Activated CD8-positive, alpha-beta memory T cell treated with anti-CD3 and anti-CD28 coated beads, Interleukin-2, amount 50 U/mL, for 4 hours (primary cell): ENCODE measurements at places on chromosomes 1 and 21.

- no peak for DNase-seq
These were observed 81.0 kb upstream of the LHX8 start for GRCh38 chr1:75053207-75053606.

- DNase-seq, result no peak
These were observed 296.1 kb downstream of the CTH start for GRCh38 chr1:70707214-70707613.

DNA sequence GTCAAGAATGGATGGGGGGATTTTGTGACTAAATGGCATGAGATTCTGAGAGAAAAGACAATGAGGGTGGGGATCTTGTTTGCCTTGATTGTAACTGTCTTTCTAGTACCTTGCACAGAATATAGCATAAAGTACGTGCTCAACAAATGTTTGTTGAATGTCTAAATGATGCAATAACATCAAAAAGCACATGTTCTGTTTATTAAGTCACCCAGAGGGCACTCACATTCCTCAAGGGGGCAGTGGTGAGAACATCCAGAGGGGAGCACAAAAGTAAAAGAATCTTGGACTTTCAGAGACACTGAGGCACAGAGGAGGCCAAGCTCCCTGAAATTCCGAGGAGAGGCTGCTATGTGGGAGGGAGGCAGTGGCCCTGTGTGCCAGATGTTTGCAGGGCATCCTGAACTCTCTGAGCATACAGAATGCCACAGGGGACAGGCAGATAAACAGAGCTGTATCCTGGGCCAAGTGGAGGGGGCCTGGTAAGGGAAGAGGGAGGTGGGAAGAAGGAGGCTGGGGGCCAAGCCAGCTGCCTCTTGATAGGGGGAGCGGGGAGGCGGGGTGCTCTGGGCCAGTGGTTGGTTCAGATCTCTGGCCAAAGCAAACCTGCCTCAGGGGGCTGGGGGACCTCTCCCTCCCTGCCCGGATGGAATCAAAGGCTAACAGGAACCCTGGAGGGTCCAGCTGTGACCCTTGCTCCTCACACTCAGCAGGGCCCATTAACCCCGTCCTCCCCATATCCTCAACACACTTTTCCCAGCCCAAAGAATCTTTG, 6.5 kb upstream of the ATP1A2 start:
- DNase-seq, result no peak

DNA sequence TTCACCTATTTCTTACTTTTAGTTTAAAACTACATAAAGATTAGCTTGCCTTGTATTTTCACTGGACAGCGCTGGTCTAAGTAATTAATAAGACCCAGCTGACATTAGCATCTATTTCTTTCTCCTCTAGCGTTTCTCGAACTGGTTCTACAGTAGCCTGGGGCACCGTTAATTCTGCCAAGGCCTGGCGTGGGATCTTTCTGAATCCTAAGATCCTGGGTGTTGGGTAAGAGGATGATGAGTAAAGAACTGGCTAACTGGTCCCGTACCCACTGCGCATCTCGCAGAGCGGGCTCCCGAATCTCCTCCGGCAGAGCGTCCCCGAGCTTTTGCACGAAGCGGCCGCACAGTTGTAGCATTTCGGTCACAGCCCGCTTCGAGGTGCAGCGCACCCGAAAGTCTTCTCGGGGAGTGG, 309 bp downstream of the NSL1 start:
- no peak for DNase-seq

DNA sequence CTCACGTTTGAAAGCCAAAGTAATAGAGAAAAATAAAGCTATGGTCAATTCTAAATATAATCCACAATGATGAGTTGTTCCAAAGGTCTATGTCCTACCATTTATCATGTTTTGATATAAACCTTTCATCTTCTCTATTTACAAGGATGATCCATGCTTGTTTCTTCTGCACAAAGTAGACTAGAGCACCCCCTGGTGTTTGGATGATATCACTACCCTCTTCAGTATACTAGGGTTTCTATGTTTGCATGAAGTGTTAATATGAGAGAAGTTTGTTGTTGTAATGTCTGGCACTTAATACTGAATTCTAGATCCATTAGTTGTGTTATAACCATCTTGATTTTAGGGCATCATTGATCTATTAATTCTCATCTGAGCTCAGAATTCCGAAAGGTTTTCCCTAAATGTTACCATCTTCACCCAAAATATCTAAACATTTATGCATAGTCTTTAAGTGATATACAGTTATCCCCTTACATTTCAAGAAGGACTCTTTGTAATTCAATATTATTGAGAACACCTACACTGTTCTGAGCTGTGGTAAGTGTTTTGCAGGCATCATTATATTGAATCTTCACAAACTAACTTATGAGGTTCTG, 21.1 kb downstream of the CLDN8 start:
- DNase-seq, result no peak

DNA sequence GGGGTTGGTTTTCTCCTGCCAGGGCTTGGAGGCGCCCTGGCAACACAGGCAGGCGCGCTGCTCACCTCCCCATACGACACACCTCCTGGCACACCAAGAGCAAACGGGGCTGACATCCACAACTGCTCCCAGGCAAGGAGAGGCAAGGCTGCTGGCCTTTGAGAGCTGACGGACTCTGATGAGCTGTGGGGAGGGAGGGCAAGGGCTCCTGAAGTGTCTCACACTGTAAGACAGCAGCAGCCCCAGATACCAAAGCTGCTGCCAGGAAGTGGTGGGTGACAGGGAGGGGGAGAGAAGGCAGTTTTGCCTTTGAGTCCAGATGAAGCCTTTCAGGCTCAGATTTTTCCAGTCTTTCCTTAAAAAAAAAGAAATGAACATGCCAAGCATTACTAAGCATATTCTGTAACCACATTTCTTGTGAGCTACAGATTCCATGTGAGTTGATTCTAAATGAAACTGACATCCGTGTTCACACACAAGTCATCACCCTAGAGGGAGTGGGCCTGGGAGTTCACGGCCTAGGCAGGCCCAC, 24.3 kb downstream of the PGBD5 start:
- no peak for DNase-seq

DNA sequence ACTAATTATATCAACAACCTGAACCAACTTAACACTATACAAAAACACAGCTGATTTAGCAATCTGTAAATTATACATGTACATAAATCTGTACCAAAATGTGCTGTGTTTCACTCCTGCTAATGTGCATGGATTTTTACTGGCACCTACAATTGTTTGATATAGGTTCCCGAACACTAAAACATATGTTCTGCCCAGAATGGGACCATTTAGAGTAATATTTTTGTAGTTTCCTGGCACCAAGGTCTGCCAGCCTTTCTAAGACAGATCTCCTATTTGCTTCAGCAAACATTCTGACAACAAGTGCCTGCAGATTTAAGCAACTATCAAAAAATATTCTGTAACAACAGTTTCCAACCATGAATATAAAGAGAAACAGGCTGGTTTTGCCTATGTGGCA, 4.2 kb downstream of the KCNH1 start:
- no peak for DNase-seq

- DNase-seq, result no peak
These were observed 37.9 kb upstream of the RHOU start for GRCh38 chr1:228697207-228698016.

DNA sequence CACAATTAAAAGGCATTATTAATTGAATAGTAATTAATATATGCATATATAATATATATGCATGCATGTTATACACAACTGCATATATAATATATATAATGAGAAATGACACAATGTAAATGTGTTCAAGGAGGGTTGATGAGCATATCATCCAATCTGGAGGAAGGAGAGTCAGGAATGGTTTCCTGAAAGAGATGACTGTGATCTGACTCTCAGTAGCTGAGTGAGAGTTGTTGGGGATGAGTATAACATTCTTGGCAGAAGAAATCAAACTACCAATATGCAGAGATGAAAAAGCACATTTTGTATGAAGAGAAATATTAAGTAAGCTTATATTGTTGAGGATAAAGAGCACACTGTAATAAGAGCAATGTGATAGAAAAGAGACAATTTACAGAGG, 37.3 kb downstream of the F13B start:
- no peak for DNase-seq

DNA sequence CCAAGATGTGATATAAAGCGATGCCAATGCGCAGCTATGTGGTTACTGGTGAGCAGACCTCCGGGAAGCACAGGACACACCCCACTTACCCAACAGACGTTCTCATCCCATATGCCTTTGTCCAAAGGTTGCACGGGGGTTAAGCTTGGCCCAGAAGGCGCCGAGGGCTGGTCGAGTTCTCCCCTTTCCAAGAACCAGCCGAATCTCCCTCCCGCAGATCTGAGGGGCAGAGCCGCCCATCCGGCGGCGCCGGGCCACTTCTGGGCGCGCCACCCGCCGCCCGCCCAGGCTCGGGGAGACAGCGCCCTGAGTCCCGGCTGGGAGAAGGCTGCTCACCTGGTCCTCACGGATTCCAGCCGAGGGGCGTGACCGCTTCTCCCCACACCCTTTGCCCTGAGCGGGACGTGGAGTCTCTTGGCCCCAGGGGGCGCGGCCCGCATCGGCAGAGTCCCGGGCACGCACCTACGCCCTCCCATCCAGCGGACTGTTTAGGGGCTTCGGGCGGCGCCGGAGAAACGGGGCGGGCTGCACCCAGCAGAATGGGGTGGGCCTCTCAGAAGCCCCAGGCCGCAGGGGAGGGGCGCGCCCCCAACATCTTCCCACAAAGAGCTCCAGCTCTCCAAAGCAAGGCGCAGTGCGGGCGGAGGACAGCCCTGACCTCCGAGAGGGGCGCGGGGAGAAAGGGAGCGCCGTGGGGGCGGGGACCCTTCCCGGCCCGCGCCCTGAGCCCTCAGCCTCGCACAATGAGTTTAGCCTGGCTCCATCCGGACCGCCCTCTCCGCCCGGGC, 615 bp downstream of the GPR161 start:
- no peak for DNase-seq

DNA sequence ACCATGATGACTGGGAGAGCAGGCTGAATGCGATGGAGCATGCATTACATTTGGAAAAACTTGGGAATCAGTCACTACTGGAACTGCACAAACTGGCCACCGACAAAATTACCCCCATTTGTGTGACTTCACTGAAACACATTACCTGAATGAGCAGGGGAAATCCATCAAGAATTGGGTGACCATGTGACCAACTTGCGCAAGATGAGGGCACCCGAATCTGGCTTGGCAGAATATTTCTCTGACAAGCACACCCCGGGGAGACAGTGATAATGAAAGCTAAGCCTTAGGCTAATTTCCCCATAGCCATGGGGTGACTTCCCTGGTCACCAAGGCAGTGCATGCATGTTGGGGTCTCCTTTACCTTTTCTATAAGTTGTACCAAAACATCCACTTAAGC, 9.1 kb downstream of the SNIP1 start:
- no peak for DNase-seq

DNA sequence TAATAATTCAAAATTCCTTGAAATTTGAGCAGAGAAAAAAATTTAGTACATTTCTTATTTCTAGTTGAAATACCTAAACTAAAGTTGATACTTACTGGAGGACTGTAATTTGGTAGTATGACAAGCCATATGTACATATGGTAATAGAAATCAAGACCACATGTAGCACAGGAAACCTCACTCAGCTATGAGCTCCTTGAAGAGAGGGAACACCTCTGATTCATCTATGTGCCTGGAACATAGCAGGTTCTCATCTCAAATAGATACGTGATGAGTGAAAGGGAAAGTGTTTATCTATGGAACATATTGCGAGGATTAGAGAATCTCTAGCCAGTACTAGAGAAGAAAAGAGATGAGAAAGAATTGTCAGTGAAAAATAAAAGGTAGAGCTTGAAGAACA, 47.9 kb upstream of the GNG4 start:
- DNase-seq, result no peak

DNA sequence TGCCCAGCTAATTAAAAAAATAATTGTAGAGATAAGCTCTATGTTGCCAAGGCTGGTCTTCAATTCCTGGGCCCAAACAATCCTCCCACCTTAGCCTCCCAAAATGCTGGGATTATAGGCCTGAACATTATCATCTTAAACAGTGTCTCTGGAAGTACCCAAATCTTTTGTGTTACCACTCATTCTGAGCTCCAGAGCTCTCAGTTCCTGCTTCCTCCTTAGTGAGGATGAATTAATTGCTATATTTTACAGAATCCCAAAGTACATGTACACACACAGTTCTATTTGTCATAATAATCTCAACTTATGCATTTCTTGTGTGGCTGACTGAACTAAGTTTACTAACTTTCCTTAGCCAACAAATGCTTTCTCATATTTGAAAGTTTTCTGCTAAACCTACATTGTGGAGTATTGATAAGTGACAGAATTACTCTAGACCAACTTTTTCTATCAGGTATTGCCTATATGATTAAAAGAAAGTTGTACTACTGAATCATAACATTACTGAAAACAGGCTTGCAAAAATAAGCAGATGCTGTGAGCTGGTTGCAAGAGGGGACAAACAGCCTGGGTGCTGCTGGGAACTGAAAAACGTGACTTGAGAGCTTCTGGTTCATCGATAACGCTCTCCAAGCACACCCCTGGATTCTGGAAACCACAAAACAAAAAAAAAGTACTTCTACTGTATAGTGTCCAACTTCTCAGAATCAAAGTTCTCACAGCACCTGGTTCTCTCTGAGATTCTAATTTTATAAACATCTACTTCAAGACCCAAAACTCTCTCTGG, 15.3 kb downstream of the VAV3 start:
- DNase-seq, result no peak

DNA sequence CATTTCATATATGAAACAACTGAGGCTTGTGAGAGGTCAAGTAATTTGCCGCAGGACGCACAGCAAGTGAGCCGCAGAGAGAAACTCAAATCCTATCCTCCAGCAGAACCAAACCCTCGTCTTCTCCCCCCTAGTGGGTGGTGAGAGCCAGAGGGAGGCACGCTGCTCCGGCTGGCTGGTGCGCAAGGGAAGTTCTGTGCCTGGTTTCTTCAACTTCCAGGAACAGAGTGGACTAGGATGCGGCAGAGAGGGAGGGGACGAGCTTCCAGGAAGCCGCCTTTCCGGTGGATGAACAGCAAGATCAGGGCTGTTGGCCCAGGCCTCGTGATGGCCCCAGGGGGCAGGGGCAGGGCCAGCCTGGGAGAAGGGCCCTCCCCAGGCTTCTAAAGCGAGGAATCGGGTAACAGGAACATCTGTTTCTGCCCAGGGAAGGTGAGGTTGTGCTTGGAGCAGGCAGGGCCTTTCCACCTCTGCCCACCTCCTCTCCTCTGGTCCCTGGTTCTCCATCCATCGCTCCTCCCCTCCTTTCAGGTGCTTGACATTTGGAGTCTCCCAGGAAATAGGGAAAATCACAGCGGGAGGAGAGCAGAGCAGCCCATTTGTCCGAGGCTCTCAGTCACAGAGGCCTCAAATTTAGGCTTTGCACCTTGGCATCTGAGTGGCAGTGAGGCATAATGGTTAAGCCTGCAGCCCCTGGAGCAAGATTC, 16.8 kb upstream of the PDIK1L start:
- no peak for DNase-seq

DNA sequence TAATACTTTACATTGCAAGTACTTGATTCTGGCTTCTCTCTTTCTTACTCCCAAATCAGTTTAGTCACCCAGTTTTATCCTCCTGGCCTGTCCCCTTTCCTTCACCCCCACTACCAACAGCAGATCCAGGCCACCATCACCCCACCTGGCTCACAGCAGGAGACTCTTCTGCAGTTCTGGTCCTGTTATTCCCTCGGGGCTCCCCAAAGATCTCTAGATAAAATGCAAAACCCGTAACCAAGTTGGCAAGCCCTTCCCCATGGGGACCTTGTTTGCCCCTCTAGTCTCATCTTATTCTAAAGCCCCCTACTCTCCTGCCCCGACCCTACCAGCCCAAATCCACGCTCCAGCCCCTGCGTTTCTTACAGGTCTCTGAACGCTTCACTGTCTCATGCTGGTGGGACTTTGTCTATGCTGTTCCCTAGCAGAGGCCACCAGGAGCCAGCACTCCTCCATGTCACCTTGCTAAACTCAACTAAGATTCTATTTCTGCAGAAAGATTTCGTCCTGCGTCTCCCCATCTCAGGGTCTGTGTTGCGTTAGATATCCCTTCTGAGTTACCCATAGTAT, 4.0 kb downstream of the ABCG1 start:
- DNase-seq, result no peak
